Kidney epithelial cell (primary cell): ENCODE measurements at places on chromosomes 5 and 9. TPM values are rescaled to one million over a fixed set of nuclear protein-coding genes. Genes with fewer than 3 reads are reported as not detected.

RNF180 gene
- total RNA-seq = 11.5 and 16.3 TPM in 2 replicates

S1PR3 gene
- total RNA-seq = 1.8 and 1.9 TPM in 2 replicates

DNA sequence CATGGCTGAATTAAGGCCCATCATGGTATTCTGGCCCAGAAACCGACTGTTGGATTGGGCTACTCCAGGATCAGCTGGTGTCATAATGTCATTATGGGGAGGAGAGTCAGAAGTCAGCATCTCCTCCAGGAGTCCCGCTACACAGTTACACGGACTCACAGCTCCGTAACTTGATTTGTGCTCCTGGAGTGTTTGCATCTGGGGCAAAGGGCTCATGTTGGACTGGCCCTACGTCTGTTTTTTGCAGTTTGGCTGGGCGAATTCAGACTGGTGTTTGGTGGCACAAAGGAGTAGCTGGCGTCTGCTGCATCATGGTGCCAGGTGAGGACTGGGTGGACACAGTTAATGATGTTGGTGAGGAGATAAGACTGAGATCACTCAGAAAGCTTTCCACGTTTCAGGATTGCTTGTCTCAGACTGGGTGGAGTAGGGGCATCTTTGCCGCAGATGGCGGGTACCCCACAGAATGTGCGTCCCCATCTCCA is 31.3 kb downstream of the OR2V1 start:
- DNase-seq = no peak

DNA sequence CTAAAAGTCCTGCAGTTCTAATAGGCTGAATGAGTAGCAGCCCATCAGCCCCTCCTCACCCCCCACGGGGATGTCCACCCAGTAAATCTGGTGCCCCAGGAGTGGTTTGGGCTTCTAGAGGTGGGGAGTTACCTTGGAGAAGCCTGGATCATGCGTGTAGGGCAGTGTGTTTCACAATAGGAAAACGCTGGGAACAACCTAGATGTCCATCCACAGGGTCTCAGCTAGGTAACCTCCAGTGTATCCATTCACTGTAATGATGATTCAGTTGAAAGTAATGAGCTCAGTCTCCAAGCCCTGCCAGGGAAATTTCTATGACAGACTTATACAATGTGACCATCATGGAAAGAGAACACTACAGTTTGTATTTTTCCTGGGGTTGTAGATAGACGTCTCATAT is 51.8 kb downstream of the NDST1 start:
- DNase-seq = peak; percentile 34

DNA sequence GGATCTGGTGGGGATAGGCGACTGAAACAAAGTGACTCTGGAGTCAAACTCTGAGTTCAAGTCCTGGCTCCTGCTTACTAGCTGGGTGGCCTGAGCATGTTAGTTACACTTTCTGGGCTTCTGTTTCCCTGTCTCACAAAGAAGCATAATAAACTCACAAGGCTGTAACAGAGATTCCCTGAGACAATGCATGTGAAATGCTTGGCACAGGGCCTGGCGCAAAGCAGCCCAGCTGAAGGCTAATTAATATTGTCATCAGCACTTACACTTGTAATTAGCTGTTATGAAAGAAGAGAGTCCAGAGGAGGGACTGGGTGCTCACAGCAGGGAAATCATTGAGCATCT is 64.1 kb upstream of the SPOCK1 start:
- no peak for DNase-seq

GRCh38 chr9:5375790-5376477 is 36.3 kb upstream of the RLN1 start:
- DNase-seq = no peak

DNA sequence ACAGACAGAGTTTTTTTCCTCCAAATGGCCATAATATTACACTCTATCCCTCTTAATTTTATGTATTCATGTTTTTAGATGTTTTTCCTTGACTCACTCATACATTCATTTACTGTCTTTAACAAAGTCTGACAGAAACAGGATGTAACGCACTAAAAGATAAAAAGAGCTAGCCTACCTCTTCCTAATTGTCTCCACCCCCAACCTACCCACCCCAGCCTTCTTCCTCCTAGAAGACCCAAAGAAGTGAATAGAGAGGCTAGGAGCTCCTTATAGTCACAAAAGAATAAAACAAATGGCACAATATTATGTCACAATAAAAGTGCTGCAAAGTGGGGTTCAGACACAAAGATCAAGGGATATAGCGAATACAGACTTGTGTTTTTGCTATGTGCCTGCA is 719 bp downstream of the NOL8 start:
- no peak for DNase-seq
